Lung (tissue), 17 donors: ENCODE measurements at places on chromosomes 11 and 22.

DNA sequence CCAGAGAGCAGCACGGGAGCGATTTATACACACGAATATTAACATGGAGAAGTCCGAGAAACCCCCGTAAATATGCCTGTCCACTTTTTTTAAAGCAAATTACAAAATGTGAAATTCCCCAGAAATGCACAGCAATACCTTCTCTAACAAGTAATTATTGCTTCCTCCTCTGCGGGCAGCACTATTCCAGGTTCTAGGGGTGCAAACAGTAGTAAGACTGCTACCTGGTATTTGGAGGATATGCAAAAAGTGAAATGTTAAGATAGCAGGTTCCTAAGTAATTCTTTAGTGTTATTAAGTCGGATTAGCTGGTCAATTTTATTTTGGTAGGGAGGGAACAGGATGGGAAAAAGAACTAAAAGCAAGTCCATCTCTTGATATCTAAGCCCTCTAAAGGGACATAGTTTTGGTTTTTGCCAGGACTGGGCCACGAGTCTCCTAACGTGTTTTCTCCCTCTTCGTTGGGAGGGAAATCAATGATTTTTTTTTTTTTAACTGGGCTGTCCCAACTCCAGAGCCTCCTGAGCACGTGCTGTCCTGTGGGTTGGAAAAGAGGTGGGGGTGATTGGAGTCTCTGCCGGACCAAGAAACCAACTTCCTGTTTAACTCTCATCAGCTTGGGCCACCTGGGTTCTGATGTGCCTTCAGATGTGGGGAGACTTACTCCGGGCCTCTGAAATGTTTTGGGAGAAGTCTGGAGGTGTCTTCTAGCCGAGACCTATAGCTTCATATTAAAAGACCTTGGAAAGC is 1.7 kb upstream of the XBP1 start:
- no peak for DNase-seq

- no peak for DNase-seq
Measured at GRCh38 chr22:49999063-49999945, 13.3 kb downstream of the IL17REL start.

GRCh38 chr11:130405428-130405827 is 23.0 kb downstream of the ADAMTS8 start:
- DNase-seq, result no peak

DNA sequence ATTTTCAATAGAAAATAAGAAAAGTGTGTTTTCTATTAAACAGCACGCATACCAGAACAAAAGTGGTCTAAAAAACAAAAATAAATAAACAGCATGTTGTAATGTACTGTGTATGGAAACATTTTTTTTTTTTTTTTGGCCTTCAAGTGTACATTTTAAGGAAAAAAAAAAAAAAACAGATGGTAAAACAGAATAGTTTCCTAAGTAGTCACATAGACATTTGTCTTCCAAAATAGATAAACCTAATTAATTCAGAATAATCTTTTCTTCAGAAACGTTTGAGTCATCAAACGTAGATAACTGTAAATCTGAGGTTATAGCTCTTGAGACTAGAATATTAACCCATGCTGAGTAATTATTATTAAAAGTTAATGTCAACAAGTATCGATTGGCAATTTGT is 396 bp upstream of the CFAP300 start:
- DNase-seq, result peak; percentile 38

DNA sequence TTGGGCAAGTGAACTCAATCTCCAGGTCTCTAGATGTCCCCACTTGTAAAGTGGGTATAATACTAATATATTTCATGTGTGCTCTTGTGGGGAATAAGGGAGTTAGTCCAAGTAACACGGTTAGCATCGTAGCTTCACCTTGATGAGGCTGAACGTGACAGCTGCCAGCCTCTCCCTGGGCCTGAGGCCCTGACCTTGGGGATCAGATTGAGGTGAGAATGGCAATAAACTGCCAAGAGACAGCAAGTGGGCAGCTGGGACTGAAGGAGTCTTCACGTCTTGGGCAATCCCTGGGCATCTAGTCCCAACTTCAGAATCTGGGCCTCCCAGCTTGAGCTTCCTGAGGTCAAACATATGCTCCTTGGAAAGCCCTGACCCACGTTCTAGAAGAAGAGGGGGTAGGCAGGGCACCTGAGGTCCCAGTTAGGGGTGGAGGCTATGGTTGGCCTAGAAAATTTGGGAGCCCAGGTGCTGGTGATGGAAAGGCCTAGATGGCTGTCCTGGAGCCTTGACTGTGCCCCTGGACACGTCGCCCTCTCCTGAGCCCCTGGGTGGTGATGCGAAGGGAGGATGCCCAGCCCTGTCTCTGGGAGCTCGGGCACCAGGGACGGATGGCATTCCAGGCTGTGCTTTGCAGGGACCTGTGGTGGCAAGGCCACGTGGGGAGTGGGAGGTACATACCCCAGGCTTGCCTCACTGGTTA is 23.4 kb downstream of the ADAMTS15 start:
- DNase-seq, result no peak

DNA sequence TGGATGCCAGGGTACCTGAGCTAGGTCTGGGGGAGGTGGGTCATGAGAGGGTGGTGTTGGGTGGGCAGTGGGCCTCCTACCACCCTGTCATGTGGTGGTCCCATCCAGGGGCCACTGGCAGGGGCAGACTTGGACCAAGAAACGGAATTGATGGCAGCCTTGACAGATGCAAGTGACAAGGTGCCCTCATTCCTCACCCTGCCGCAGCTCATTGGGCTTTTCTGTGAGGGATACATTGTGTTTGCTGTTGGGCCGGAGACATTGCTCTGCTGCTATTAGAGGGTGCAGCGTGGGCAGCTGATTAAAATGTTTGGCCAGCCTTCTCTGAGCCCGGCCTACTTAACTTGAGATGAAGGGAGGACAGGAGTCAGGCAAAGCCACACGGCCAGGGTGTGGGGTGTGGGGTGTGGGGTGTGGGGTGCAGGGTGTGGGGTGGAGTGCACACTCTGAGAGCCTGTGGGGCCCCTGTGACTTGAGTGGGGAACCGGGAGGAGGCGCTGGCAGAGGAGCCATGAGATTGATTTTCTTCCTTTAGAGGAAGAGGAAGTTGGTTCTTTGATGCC is 351.5 kb downstream of the TBC1D22A start:
- DNase-seq, result peak; percentile 4

DNA sequence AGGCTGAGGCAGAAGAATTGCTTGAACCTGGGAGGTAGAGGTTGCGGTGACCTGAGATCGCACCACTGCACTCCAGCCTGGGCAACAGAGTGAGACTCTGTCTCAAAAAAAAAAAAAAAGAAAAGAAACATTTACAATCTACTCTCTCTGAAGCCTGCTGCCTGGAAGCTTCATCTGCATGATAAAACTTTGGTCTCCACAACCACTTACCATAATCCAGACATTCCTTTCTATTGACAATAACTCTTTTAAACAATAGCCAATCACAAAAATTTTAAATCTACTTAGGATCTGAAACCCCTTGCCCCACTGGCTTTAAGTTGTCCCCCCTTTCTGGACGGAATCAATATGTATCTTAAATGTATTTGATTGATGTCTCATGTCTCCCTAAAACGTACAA is 25.0 kb upstream of the HTR3A start:
- no peak for DNase-seq

- no peak for DNase-seq
Measured at GRCh38 chr11:37409124-37409523, 811.1 kb upstream of the RAG2 start.

DNA sequence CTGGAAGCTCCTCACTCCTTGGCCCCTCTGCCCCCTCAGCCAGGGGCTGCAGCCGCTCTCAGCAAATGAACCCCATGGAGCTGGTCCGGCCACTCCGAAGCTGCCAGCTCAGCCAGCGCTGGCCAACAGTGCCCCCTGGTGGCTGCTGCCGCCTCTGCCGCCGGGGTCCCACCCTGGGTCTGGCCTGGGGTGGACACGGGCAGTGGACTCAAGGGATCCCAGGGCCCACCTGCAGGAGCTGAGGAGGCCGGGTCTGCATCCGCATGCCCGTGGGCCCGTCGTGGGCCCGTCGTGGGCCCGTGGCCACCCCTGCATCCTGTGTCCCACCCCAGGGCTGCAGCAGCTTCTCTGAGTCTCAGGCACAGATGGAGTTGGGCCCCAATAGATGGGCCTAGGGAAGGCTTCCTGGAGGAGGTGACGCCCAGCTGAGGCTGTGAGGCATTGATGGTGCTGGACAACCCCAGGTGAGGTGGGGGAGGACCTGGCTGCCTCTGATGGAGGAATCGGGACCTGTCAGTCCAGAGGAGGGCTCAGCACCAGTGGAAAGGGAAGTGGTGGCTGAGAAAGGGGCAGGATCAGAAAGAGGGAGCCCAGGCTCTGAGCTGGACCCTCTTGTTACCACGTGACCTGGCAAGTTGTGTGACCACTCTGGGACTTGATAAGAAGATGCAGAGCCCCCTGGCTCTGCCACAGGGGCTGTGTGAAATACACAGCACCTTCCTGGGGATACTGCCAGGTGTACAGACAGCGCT is 522.3 kb downstream of the BRD1 start:
- peak; percentile 50 for DNase-seq

DNA sequence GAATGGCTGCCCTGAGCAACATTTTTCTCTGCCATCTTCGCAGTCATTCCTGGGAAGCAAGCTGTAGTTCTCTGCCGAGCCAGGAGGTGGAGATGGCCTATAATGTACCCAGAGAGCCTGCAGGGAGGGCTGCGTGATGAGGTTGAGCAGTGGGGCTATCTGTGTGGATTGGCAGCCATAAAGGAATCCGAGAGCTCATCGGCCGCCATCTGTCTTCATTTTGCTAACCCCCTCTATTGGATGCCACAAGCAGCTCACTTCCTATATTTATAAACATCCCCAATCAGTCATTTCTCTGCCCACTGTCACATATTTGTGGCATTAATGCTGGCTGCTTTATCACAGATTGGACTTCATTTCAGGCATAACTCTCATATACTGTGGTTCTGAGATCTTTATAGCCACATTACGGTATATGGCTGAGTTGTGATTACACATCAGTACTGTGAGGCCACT is 209.5 kb downstream of the NTM start:
- DNase-seq, result no peak

GRCh38 chr11:3170756-3171650 is 5.9 kb upstream of the OSBPL5 start:
- no peak for DNase-seq

DNA sequence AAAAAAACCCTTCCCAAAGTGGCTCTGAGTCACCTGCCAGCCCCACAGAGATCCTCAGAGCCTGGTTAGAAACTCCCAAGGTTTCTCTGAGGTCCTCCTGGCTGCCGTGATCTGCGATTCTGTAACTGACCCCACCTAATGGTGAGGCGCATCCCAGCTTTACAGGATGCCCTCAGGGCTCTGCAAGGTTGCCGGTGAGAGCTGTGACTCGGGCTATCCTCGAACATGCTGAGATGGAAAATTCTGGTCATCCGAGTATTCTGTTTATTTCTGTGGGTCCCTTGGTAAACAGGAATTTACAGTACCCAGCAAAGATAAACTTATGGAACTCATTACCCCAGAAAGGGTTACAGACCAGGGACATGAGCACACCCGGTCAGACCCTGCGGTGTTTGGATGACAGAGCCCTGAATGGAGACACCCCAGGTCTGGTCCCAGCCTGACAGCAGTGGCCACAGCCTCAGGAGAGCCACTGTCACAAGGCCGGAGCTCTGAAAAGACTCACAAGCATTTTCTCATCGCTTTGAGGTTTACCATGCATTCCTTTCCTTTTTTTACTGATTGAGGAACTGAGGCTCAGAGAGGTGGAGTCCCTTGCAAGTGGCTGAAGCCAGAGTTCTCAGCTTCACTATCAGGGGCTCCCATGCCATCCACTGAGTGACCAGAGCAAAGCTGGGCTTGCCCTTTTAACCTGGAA is 22.2 kb downstream of the LIF start:
- DNase-seq, result no peak

- DNase-seq, result no peak
Measured at GRCh38 chr11:2431395-2431794, 12.9 kb downstream of the TRPM5 start.

DNA sequence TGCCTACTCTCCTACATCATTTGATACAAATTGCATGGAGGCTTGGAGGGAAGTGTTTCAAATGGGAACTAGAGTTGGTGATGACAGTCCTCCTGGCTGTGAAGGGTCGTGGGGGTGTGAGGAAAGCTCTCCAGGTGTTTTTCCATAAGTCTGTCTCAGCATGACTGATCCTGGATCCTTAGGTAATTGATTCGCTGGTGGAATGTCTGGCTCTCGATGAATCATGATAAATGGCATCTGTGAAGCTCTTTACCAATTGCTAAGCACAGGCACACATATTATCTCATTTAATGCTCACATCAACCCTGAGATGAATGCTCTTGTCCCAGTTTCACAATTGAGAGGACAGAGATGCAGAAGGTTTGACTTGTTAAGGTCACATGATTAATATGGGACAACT is 107.5 kb downstream of the PKNOX2 start:
- no peak for DNase-seq

GRCh38 chr11:67015048-67015447 is 7.9 kb upstream of the SYT12 start:
- DNase-seq, result no peak

DNA sequence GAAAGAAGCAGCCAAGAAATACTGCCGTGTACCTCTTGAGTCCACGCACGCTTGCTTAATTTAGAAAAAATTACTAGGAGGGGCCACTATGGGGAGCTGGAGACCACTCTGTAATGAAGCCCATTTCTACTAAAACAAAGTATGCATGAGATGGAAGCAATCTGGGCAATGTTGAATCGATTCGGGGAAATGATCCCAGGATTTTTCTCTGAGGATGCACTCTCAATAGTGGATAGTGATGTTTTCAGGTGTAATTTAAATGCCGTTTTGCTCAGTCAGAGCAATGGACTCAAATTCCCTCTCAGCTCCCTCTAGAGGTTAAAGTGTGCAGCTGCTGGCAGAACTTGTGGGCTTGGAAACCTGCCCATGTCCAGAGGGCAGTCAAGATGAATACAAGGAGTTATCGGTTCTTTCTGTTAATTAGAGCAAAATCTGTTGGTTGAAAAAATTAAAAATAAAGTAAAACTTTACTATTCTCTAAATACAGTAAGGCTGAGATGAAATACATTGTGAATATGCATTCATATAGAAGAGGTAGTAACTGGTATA is 64.1 kb downstream of the ME3 start:
- peak; percentile 90 for DNase-seq

DNA sequence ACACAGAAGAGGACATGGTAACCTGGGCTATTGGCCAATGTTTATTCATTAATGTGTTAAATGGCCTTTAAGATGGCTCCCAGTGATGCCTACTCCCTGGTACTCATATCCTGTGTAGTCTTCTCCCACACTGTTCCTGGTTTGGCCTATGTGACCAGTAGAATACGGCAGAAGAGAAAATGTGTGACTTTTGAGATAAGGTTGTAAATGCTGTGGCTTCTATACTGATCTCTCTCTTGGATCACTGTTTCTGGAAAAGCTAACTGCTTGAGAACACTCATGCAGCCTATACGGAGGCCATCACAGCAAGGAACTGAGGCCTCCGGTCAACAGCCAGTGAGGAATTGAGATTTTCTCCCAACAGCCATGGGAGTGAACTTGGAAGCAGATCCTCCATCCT is 24.1 kb downstream of the MAML2 start:
- no peak for DNase-seq
